ENCODE measurements at places on chromosomes 4 and X.

GRCh38 chrX:110338935-110339334, 19.7 kb upstream of the RTL9 start:
- DNase-seq = no peak

- no peak for DNase-seq
These were observed 16.2 kb upstream of the PUDP start for GRCh38 chrX:7164174-7164573.

DNA sequence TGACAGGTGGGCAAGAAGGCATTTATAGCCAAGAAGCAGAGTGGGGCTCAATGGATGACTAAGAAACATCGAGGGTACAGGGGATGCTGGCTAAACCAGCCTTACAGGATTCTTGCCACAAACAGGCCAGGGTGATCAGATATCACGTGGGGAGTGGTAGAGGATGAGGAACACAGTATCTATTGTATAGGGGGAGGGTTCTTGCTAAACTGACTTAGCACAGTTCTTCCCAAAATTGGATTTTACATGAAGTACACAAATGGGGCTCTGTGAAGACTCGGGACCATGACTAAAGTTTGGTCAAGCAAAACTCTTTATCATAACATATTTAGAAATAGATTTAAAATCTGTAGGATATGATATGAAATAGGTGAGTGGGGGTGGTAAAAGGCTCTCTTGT, 144.0 kb upstream of the ATOH1 start:
- no peak for DNase-seq

DNA sequence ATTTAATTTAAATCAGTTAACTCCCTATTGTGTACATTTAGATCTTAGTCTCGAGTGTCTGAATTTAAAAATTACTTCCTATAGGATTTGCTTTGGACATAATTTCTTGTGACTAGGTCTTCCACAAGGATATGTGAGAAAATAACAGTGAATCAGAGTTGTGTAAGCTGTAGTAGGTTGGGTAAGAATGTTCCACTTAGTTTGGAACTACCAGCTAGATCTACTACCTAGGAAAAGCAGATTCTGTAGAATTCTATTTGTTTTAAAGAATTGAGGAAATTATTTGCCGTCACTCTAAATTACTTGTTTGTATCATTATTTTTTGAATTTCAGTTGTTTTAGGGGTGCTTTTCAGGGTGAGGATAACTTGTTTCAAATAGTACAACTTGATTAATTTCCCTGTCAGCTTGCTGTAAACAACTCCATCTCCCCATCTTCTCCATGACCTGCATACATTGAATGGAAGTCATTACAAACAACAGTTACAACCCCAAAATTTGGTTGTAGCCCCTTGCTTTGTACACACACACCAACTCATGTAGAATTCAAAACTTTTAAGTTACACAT, 1.3 kb downstream of the MTHFD2L start:
- no peak for DNase-seq
